ENCODE measurements at places on chromosomes 5 and 9.

DNA sequence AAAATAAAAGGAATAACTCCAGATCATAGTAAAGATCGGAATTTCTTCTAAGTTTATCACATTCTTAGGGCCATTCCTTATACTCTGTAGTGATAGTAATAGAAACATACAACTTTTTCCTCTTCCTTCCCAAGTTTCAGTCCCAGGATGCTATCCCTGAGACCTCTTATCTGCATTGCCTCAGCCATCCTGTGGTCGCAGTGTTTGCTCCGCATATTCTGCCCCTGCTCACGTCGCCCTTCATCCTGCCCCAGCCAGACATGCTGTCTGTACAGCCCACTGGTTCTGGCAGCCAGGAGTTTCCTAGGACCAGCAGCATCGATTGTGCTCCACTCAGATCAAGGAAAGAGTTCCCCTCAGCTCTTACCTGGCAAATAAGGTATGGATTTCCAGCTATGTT lies 132.7 kb upstream of the ERCC6L2 start:
- H3K36me3 ChIP-seq, result no peaks in the 10 kb centered on the region
- H3K4me3 ChIP-seq, result no peak overlapping the region
- H3K27ac ChIP-seq, result no peak overlapping the region

- H3K27ac ChIP-seq, result no peak overlapping the region
- no peaks in the 10 kb centered on the region for H3K36me3 ChIP-seq
- no peak for DNase-seq
- H3K4me3 ChIP-seq, result no peak overlapping the region
- H3K27me3 ChIP-seq, result peaks cover 7% of the 10 kb centered on the region
These were observed 141.8 kb downstream of the HSD17B3 start for GRCh38 chr9:96160168-96160567.

GRCh38 chr5:23028445-23029021 lies 175.4 kb upstream of the CDH12 start:
- DNase-seq, result no peak
- H3K27ac ChIP-seq, result no peak overlapping the region
- no peaks in the 10 kb centered on the region for H3K36me3 ChIP-seq
- no peak overlapping the region for H3K4me3 ChIP-seq

GRCh38 chr9:2066312-2067273 lies 51.4 kb downstream of the SMARCA2 start:
- no peaks in the 10 kb centered on the region for H3K27me3 ChIP-seq
- no peak overlapping the region for H3K4me3 ChIP-seq
- DNase-seq, result no peak
- H3K4me1 ChIP-seq, result peaks cover 1% of the 10 kb centered on the region

- H3K36me3 ChIP-seq, result no peaks in the 10 kb centered on the region
- H3K4me3 ChIP-seq, result no peak overlapping the region
- peaks cover 49% of the 10 kb centered on the region for H3K27me3 ChIP-seq
- no peak for DNase-seq
- no peak overlapping the region for H3K27ac ChIP-seq
- H3K4me1 ChIP-seq, result peaks cover 4% of the 10 kb centered on the region
These were observed 157.8 kb upstream of the RASEF start for GRCh38 chr9:83220730-83221129.

All from effector memory CD8-positive, alpha-beta T cell (primary cell).